Lower lobe of right lung (tissue), 2 donors: ENCODE measurements at places on chromosomes 7 and 10. TPM values are rescaled to one million over a fixed set of nuclear protein-coding genes. Genes with fewer than 3 reads are reported as not detected.

- no peak for DNase-seq
- no peaks in the 10 kb centered on the region for H3K27me3 ChIP-seq
- H3K36me3 ChIP-seq: no peaks in the 10 kb centered on the region
- H3K4me3 ChIP-seq: no peak overlapping the region
- no peak overlapping the region for H3K27ac ChIP-seq
These were observed 135.2 kb downstream of the ADAM12 start for GRCh38 chr10:126252884-126253610.

DNA sequence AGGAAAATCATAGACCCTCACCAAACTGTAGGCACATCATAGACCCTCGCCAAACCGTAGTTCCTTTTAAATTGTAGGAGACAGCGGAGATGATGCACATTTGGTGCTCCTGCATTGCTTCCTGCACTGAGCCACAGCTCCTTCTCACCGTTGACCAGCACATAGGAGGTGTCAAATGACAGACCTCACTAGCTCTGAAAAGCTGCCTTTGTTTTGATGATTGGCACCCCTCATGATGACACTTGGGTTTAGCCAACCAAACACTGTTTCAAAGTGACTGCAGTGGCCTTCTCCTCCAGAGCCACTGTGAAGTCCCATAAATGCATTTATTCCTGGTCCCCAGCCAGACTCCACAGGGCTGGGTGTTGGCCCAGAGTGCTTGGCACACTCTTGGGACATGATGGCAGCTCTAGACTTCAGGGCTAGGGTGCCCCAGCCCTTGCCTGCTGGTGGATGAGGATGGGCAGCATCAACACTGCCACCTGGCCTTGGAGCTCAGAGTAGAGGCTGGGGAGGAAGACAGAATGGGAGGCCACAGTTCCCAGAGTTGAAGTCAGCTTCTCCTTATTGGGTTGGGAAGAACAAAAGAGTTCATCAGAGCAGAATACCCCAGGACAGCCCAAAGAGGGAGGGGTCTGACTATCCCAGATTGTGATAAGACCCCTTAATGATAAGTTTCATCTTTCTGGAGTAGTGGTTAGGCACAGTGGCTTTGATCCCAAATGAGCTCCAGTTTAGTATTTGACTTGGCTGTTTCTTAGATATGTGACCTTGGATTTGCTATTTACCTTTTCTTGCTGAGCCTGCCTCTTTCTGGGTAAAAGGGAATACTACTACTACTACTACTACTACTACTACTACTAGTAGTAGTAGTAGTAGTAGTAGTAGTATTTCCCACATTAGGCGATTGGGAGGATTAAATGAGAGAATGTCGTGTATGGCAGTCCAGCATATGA lies 75.3 kb downstream of the MTPN start:
- H3K36me3 ChIP-seq: no peaks in the 10 kb centered on the region
- no peak for DNase-seq
- H3K27me3 ChIP-seq: no peaks in the 10 kb centered on the region
- no peak overlapping the region for H3K4me3 ChIP-seq
- H3K4me1 ChIP-seq: no peaks in the 10 kb centered on the region

- H3K27ac ChIP-seq: no peak overlapping the region
- no peaks in the 10 kb centered on the region for H3K27me3 ChIP-seq
- peak; percentile 49 for DNase-seq
- peaks cover 31% of the 10 kb centered on the region for H3K4me1 ChIP-seq
- no peaks in the 10 kb centered on the region for H3K36me3 ChIP-seq
These were observed 252.2 kb downstream of the ELFN1 start for GRCh38 chr7:1922071-1922869.

- no peaks in the 10 kb centered on the region for H3K27me3 ChIP-seq
- no peak overlapping the region for H3K4me3 ChIP-seq
- no peak overlapping the region for H3K27ac ChIP-seq
- DNase-seq: no peak
- H3K4me1 ChIP-seq: no peaks in the 10 kb centered on the region
These were observed 65.6 kb upstream of the ADO start for GRCh38 chr10:62738916-62739315.

Gene TCTN3
- 26.4 TPM for total RNA-seq

DNA sequence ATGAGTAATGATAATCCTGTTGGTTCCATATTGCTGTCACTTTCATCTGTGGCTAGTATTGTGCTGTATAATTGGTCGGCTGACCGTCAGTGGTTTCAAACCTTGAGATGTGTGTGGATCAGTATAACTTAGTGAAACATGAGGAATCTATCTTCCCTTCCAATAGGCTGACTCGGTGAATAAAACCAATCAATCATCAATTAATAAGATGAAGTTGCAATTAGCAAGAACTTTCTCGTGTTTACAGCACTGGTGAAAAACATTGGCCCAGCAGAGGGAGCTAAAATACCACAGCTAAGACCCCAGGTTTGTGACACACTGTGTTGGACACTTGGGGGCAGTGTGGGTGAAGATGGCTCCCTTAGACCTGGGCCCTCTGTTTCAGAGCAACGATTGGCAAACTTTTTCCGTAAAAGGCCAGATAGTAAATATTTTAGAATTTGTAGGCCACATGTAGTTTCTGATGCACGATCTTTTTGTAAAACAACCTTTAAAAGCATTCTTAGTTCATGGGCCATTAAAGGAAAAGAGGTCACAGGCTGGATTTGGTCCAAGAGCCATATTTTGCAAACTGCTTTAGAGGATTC lies 47.8 kb downstream of the STRA8 start:
- peak; percentile 68 for DNase-seq
- no peaks in the 10 kb centered on the region for H3K4me1 ChIP-seq
- H3K27me3 ChIP-seq: no peaks in the 10 kb centered on the region
- H3K4me3 ChIP-seq: no peak overlapping the region
- no peaks in the 10 kb centered on the region for H3K36me3 ChIP-seq

Gene WNT8B
- total RNA-seq: 0.18 TPM

- H3K27ac ChIP-seq: peak overlapping the region; percentile 71
- H3K4me1 ChIP-seq: peaks cover 65% of the 10 kb centered on the region
- no peaks in the 10 kb centered on the region for H3K27me3 ChIP-seq
- no peak overlapping the region for H3K4me3 ChIP-seq
These were observed 61.4 kb upstream of the STEAP1B start for GRCh38 chr7:22561321-22561811.

Gene NODAL
- total RNA-seq: not detected
